CD4-positive, alpha-beta T cell treated with Interleukin-6 at 100 ng/mL for 8 hours (primary cell): ENCODE measurements at places on chromosomes 1 and 21.

DNA sequence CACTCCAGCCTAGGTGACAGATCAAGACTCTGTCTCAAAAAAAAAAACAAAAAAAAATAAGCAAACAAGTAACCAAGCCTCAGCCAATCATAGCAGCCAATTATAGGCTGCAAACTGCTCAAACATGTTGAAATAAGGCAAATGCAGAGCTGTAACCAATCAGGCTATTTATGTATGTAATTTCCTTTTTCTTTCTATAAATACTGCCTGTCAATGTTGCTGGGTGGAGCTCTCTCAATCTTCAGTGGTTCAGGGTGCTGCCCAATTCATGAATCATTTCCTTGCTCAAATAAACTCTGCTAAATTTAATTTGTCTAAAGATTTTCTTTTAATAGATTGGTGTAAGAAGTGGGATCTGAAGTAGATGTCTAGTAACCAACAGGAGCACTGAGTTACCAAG lies 11.6 kb upstream of the CD1D start:
- DNase-seq: no peak

GRCh38 chr1:232476538-232476950 lies 153.4 kb downstream of the SIPA1L2 start:
- DNase-seq: no peak

DNA sequence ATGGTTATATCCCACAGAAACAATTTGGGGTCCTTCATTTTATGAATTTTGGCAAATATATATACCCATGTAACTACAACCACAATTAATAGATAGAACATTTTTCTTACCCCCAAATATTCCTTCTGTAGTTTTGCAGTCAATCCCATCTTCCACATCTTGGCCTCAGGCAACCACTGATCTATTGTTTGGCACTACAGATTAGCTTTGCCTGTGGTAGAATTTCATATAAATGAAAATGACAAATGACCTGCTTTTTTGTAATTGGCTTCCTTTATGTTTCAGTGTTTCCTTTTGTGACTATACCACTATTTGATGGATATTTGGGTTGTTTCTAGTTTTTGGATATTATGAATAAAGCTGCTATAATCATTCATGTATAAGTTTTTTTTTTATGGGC lies 91.5 kb downstream of the MAST2 start:
- DNase-seq: no peak

- no peak for DNase-seq
Observed at GRCh38 chr1:67823615-67824014, 9.7 kb downstream of the GNG12 start.

GRCh38 chr1:156368889-156369684 lies at the start of gene RHBG:
Gene RHBG, plus strand, starts transcription at chr1:156369211. Its CDS starts 39 bp downstream, at chr1:156369250.
- DNase-seq: no peak

DNA sequence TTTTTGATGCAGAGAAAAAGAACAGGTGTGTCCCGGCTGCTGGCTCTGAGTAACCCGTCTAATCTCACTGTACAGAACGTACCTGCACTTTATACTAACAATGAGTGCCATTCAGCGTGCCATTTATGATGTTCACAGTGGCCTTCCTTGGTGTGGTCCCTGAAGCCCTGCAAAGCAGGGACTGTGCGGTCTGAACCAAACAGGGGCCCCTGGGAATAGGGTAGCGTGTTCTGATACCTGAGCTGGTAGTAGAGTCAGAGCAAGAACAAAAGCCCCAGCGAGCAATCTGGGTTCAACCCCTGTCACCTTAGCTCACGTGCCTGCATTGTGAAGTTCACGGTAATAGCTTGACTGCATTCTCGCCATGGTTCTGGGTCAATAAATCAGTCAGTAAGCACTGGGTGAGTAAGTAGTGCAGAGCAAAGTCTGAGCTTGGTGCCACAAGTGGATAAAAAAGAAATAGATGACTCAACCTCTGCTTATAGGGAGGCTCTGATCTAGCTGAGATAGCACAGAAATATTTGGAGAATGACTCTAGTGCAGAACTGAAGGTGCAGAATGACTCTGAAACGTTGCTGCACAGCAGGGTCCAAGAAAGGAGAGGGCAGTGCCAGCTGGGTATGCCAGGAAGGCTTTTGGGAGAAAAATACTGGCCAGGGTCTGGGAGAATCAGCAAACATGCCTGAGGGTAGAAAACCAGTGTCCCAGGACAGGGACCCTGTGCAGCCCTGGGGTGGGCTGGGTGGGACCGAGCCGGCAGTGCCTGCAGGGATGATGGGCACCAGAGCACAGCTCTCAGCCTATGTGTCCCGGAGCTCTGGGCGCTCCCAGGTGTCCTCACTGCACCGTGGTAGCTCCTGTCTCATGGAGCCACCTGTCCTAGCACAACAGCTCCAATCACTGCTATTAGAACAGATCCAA lies 125.9 kb downstream of the RHOU start:
- no peak for DNase-seq

GRCh38 chr1:114154146-114154962 lies 685 bp upstream of the SYT6 start:
- DNase-seq: no peak

DNA sequence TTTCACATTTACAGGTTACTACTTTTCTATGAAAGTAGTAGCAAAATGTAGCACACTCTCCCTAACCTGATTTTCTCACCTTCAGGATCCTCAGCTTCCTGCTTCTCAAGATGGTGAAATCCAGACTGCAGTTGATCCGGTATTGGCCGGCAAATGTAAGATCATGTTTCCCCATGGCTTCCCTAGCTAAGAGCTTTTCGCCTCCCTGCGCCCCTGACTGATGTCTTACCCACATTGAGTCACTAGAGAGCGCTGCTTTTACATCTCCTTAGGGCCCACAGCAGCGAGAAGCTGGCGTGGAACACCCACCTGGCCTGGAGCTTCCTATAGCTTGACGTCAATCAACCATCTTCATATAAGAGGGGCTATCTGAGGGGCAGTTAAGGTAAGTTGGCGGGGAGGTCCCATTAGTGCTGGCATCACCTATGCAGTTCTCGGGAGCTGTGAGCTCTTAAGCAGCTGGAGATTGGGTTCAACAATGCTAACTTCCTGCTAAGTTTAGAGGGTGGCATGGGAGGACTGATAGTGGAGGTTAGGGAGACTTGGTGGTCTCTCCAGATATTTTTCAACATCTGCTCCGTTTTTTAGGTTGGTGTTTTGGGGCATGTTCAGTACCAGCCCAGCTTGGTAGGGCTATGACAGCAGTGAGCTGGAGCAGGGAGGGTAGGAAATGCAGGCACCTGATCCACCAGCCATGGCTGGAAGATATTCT lies 5.5 kb downstream of the PTPN7 start:
- DNase-seq: peak; percentile 55

DNA sequence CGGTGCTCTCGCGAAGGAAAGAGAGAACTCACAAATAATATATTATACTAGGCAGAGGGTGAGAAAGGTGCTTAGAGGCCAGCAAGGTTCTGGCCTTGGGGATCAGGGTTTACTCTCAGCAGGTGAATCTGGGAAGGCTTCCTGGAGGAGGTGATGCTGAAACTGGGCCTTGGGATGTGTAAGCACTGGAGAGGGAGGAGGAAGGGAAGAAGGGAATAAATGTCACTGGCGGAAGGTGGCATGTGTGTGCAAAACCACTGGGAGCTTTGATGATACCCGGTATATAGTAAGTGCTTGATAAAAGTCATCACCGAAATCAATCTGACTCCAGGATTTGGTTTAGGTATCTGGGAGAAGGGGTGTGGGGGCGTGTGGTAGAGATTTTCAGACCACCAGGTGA lies 24.4 kb downstream of the SPSB1 start:
- no peak for DNase-seq

DNA sequence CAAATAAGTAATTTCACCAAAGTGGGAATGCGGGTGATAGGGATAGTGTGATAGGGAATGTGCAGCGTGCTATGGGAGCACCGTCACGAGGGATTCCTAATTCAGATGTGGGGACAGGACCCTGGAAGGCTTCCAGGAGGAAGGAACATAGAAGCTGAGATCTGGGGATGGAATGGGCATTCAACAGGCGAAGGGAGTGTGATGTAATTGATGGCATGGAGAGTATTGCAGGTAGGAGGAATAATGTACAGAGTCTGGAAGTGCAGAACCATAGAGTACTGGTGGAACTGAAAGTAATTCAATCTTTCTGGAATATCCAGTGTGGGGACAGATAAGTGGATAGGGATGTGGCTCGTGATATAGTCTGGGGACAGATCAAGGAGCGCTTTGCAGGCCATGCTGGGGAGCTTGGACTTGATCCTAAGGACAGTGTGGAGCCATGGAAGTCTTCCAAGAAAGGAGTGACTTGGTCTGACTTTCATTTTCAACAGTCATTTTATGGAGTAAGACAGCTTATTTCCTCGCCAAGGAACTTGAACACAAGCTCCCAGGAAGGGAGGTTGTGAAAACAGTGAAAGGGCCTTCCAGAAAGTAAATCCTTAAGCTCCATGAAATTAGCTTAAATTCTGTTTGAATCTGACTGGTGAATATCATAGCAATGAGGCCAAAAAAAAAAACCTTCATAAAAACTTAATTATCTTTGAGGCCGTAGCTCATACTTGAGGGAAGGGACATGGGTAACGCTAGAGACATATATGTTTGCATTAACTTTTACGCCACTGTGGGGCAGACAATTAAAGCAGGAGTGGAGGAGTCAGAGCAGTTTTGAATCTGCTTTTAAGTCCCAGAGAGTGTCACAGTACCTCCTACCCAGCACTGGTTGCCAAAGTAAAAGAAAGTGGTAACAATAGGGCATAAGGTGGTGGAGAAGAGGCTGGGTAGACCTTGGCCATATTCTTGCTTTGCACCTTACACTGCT lies 55.8 kb downstream of the ROR1 start:
- no peak for DNase-seq

- no peak for DNase-seq
Observed at GRCh38 chr1:43978551-43979260, at the start of gene B4GALT2. Gene B4GALT2, plus strand, starts transcription at chr1:43979210. Its CDS starts 1,951 bp downstream, at chr1:43981161.

GRCh38 chr1:4090556-4090955 lies 190.5 kb upstream of the C1orf174 start:
- DNase-seq: no peak

GRCh38 chr1:111140680-111140967 lies 601 bp downstream of the CEPT1 start:
- no peak for DNase-seq

- DNase-seq: no peak
Observed at GRCh38 chr1:26138974-26139558, 19.8 kb upstream of the FAM110D start.

GRCh38 chr1:15251857-15252835 lies 5.1 kb downstream of the FHAD1 start:
- DNase-seq: no peak

GRCh38 chr1:29357452-29357851 lies 121.1 kb downstream of the PTPRU start:
- no peak for DNase-seq

- no peak for DNase-seq
Observed at GRCh38 chr1:54045496-54045895, 7.5 kb downstream of the TMEM59 start.

DNA sequence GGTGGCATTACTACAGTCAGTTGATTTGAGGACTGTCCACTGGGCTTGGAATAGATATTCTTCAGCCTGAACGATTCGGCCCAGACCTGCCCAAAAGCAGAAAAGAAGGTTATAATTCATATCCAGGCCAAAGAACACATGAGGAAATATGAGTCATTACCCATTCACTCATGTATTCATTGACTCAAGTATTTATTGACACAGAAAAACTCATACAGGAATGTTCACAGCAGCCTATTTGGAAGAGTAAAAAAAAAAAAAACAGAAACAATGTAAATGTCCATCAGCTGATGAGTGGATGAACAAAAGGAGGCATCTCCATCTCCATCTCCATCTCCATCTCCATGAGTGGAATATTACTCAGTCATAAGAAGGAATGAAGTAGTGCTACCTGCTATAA lies 15.9 kb downstream of the ZMYND12 start:
- no peak for DNase-seq

DNA sequence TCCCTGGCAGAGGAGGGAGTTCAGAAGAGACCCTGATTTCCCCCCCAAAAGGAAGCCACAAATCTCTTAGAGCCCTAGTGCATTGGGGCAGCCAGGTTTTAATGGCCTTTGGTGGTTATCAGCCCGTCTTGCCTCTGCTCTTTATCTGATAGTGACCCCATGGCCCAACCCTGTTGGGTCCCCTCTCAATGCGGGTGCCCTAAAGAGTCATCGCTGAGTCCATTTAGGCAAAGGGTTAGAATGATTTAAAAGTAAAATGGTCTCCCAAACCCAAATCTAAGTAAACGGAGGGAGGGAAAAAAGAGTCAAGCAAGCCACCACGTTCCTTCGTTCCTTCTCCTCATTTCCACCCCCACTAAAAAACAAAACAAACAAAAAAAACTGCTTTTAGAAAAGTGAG lies 164.0 kb downstream of the RUNX1 start:
- DNase-seq: no peak

DNA sequence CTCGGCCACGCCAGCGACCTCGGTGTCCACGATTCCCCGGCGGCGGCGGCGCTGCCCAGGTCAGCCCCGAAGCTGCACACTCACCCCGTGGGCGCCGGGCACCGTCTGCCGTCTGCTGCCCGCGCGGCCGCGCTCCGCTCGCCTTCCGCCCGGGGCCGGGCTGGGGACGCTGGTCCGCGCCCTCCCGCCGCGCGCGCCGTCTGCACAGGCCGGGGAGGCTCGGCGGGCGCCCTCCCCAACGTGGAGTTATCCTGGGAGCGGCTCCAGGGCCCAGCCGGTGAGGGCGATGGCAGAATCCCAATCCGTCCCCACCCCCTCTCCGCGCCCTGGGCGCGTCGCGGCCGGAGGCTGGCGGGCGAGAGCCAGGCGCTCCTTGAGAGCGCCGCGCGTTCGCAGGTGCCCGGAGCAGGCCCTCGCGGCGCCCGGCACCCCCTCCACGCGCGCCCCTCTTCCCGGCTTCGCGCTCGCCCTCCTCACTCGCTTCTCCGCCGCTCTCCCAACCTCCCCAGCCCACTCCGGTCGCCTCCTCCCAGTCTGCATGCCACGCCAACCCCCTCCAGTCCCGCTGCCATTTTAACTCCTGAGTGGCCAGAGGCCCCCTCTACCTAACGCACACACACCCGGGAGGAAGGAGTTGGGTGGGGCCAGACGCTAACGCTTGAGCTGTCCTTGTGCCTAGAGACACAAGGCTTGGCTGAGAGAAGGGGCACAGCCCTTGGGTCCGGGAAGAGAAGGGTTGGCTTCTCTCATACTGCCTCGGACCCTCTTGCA lies at the start of gene LRRN2:
Gene LRRN2, minus strand, starts transcription at position 503 of the 771 bp plus-strand sequence. CDS start 65,746 bp downstream, outside the sequence.
- no peak for DNase-seq

GRCh38 chr1:71147637-71148360 lies 67.0 kb upstream of the ZRANB2 start:
- no peak for DNase-seq
